ENCODE measurements at places on chromosomes 1 and 21.

GRCh38 chr1:219324171-219324570, 150.5 kb downstream of the LYPLAL1 start:
- no peak for DNase-seq
- H3K4me3 ChIP-seq = no peak overlapping the region
- H3K27me3 ChIP-seq = no peaks in the 10 kb centered on the region
- H3K27ac ChIP-seq = no peak overlapping the region

DNA sequence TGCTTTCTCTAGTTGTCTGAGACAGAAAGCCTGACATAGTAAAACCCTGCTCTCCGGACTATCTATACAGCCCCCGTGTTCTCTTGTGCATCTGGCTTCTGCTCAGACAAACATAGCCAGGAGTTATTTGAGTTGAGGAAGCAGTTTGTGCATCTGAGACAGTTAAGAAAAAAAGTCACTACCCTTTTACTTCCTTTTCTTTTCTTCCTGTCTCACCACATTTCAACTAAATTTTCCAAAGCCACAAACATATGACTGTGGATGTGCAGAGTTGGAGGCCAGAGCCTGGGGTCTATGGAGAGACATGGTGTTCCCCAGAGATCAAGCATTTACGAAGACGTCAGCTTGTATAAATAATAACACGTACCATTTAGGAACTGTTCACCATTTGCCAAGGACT, 158.5 kb upstream of the FGGY start:
- no peak overlapping the region for H3K4me3 ChIP-seq
- no peaks in the 10 kb centered on the region for H3K36me3 ChIP-seq
- no peak for DNase-seq
- H3K4me1 ChIP-seq = peaks cover 34% of the 10 kb centered on the region
- no peak overlapping the region for H3K27ac ChIP-seq

- H3K4me3 ChIP-seq = peak overlapping the region; percentile 98
- H3K27ac ChIP-seq = peak overlapping the region; percentile 95
- peaks cover 14% of the 10 kb centered on the region for H3K27me3 ChIP-seq
- H3K4me1 ChIP-seq = peaks cover 24% of the 10 kb centered on the region
- DNase-seq = peak; percentile 54
These were observed 1.4 kb downstream of the UCK2 start for GRCh38 chr1:165828669-165829329.

- DNase-seq = no peak
- H3K27ac ChIP-seq = no peak overlapping the region
- H3K36me3 ChIP-seq = no peaks in the 10 kb centered on the region
- H3K4me1 ChIP-seq = no peaks in the 10 kb centered on the region
These were observed 141.0 kb upstream of the NGF start for GRCh38 chr1:115479055-115479482.

DNA sequence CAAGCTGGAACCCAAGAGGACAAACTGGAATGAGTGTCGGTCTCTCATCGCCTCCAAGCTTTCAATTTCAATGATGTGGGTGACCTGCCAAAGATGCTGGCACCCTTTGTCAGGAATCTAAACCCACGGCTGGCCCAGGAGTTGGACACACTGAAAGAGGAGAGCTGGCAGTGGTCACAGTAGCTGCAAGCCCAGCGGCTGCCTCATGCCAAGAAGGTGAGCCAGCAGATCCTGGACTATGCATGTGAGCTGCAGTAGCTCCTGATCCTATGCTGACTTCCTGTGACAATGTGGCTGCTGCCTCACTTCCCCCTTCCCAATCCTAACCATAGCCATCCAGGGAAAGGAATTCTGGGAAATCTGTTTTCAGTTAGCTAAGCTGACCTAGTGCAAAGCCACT, 117.0 kb upstream of the VAV3 start:
- peaks cover 9% of the 10 kb centered on the region for H3K36me3 ChIP-seq
- H3K4me3 ChIP-seq = no peak overlapping the region
- H3K27me3 ChIP-seq = peaks cover 5% of the 10 kb centered on the region
- no peak for DNase-seq
- H3K4me1 ChIP-seq = peaks cover 57% of the 10 kb centered on the region

- H3K36me3 ChIP-seq = peaks cover 65% of the 10 kb centered on the region
- DNase-seq = no peak
- no peak overlapping the region for H3K4me3 ChIP-seq
- H3K27me3 ChIP-seq = peaks cover 4% of the 10 kb centered on the region
- H3K27ac ChIP-seq = no peak overlapping the region
These were observed 44.7 kb downstream of the CAPN2 start for GRCh38 chr1:223756806-223757700.

DNA sequence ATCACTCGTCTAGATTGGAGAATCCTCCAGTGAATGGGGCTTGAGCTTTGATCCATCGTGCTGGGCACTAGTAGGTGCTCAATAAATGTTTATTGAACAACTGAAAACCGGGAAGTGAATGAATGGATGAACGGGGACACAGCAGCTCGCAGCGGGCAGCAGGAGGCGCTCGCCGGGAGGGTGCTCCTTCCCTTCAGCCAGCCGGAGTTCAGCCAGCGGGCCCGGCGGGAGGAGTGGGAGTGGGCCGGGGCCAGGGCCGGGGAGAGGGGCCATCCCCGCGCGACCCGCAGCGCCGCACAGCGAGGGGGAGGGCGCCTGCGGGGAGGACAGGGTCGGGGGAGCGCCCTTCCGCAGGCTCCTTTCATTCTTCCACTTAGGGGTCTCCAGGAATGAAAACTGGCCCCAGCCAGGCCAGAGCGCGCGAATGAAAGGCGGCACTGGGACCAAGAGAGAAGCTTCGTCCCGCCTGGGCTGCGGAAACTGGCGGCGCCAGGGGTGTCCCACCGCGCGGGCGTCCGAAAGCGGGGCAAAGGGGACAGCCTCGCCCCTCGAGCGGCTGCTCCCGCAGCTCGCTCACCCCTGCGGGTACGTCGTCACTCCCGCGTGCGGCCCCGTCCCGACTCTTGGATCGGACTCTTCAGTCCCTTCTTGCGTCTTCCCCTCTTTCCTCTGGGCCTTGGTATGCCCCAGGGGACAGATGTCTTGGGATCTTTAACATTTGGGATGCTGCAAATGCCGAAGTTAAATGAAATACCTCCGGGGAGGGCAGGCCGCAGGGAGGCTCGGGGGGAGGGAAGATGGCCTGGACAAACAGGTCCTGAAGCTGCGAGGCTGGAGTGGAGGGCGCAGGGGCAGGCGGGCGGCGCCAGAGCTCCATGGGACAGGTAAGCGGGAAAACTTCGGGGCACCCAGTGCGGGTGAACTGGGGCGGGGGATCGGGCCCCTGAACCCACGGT, 3.6 kb upstream of the INAVA start:
- DNase-seq = peak; percentile 76
- peaks cover 57% of the 10 kb centered on the region for H3K4me1 ChIP-seq
- H3K27ac ChIP-seq = peak overlapping the region; percentile 95
- H3K27me3 ChIP-seq = peaks cover 14% of the 10 kb centered on the region

DNA sequence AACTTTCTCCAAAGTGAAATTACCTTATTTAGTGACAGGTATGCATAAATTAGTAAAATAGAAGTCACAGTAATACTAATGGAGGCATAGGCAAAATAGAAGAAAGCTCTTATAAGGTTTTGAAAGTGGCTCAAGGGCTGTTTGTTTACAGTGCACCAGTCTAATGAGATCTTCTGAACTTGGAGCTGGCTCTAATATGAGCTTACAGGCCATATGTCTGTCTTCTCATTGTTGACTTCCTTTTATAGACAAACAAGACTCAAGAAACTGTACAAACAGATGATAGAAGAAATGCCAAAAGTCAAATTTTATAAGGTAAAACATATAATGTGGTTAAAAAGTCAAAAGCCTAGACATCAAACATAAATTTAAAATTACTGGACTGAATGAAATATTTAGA, 207.5 kb upstream of the NEGR1 start:
- no peak overlapping the region for H3K27ac ChIP-seq
- H3K4me3 ChIP-seq = no peak overlapping the region
- H3K4me1 ChIP-seq = no peaks in the 10 kb centered on the region
- no peaks in the 10 kb centered on the region for H3K36me3 ChIP-seq

DNA sequence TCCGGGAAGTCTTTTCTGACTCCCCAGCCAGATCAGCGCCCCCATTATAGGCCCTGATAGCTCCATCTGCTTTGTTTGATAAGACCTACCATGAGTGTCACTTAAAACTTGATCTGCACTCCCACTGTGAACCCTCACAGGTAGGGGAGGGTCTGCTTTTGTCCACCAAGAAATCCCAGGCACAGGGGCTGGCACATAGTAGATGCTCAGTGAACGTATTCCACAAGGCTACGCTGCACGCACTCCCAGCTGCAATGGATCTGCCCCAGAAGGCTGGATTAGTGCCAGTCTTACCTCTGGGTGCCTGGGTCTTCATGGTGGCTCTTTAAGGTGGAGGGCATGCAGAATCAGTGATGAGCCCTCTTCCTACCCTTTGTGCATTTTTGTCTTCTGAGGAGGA, 447.1 kb downstream of the PTPRU start:
- no peak overlapping the region for H3K4me3 ChIP-seq
- peaks cover 10% of the 10 kb centered on the region for H3K4me1 ChIP-seq
- H3K27me3 ChIP-seq = no peaks in the 10 kb centered on the region
- no peak overlapping the region for H3K27ac ChIP-seq

- no peak for DNase-seq
- peaks cover 11% of the 10 kb centered on the region for H3K4me1 ChIP-seq
- peaks cover 14% of the 10 kb centered on the region for H3K36me3 ChIP-seq
- no peak overlapping the region for H3K27ac ChIP-seq
- H3K4me3 ChIP-seq = no peak overlapping the region
These were observed 53.3 kb upstream of the QSOX1 start for GRCh38 chr1:180101411-180101810.

DNA sequence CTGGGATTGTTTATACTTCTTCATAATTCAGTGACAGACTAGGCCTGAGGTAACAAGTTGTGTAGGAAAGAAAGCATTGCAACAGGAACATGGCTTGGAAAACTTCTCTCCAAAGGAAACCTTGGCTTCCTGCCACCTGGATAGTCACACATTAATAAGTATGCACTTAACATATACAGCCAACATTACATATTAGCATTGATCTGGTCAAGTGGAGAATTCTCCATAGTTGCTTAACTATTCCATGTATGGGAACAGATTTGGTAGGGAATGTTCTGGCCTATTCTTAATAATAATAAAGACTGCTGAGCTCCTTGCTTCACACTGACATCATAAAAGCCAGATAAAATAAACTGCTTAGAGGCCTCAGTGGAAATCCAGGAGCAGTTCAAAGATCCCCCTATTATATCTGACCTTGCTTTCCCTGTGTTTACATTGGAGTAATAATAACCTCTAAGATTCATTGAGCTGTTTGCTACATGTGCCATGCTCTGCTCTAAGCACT, 27.2 kb upstream of the NFIA start:
- peak overlapping the region; percentile 30 for H3K27ac ChIP-seq
- peaks cover 41% of the 10 kb centered on the region for H3K4me1 ChIP-seq
- H3K36me3 ChIP-seq = no peaks in the 10 kb centered on the region
- peaks cover 14% of the 10 kb centered on the region for H3K27me3 ChIP-seq
- H3K4me3 ChIP-seq = peak overlapping the region; percentile 24

GRCh38 chr1:35005711-35006110, 20.6 kb upstream of the TMEM35B start:
- peaks cover 11% of the 10 kb centered on the region for H3K36me3 ChIP-seq
- no peak overlapping the region for H3K27ac ChIP-seq
- H3K27me3 ChIP-seq = no peaks in the 10 kb centered on the region
- H3K4me1 ChIP-seq = no peaks in the 10 kb centered on the region
- no peak for DNase-seq

- H3K27ac ChIP-seq = no peak overlapping the region
- no peak overlapping the region for H3K4me3 ChIP-seq
- DNase-seq = no peak
- H3K27me3 ChIP-seq = no peaks in the 10 kb centered on the region
- H3K4me1 ChIP-seq = peaks cover 10% of the 10 kb centered on the region
These were observed 16.9 kb upstream of the PTPN14 start for GRCh38 chr1:214568328-214568727.

DNA sequence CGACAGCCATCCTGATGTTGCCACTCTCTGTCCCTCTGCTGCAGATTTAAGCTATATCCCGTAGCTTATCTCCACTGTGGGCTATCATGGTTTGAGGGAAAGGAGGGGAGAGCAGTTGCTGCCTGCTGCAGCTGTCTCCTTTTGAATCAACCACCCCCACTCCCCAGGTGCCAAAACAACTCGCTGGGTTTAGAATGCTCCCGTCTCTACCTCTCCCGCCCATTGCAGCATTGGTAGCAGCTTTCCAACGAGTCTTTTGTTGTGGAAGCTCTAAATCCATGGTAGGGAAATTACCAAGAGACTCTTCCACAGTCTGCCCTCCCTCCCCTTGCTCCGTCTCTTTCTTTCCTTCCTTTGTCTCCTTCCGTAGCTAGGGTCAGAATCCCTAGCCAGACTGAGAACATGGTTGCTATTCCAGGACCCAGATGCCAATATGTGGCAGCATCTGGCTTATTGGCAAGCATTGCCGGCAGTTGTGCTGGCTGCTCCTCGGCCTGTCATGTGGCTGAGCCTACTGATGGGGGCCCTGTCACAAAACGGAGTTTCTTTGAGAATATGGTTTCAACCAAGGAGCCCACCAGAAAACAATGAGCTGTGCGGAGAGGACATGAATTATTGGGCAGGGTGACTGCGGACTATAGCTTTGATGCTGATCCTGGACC, 230.7 kb downstream of the RPS6KC1 start:
- DNase-seq = no peak
- H3K36me3 ChIP-seq = no peaks in the 10 kb centered on the region
- no peak overlapping the region for H3K27ac ChIP-seq
- H3K4me3 ChIP-seq = no peak overlapping the region
- H3K27me3 ChIP-seq = peaks cover 2% of the 10 kb centered on the region
- peaks cover 6% of the 10 kb centered on the region for H3K4me1 ChIP-seq

DNA sequence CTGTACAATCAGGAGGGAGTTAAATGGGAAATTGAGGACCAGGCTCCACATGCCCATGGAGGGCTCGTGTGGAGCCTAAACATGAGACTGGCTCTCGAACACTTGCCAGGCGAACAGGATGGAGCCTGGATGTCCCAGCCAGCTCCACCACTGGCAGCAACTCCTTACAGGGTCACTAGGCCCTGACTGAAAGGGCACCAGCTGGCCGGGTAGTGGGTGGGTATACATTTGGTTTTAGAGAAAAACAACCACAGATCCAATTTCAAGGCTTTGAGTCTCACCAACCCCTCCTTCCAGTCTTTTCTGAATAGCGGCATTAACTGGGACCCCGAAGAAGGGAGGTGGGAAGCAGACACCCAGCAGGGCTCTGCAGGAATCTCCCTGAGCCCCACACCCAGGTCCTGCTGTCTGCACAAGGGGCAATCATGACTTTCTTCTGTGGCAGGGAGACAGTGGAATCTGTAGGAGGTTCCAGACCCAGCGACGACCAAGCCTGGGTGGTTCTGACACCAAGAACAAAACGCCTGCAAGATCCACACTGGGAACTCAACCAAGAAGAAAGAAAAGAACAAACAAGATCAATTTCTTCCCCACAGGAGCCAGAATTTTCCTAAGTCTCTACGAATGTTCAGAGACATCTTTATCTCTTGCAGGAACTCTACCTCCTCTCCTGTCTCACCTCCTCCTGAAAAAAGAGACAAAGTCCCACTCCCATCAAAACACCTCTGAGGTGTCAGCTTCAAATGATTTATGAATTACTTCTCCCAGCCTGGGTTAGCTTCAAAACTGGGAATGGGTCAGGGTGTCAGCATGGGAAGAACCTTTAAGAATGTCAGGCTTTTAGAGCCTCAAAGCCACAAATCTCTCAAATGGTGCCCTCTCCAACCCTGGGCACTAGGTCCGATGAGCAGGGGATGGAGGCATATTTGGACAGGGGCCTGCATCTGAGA, 26.5 kb upstream of the SRP9 start:
- H3K4me3 ChIP-seq = no peak overlapping the region
- no peak overlapping the region for H3K27ac ChIP-seq
- peaks cover 7% of the 10 kb centered on the region for H3K4me1 ChIP-seq
- no peak for DNase-seq

Data from endothelial cell (in vitro differentiated cells).